ENCODE measurements at places on chromosomes 5 and 9.
A peak's percentile ranks its signal among the peaks of the same experiment; 100 is the strongest.

GRCh38 chr9:129140397-129141065 is 29.3 kb downstream of the PTPA start:
- peak; percentile 80 for DNase-seq

- peak; percentile 24 for DNase-seq
These were observed 1158.0 kb downstream of the MAT2B start for GRCh38 chr5:164663198-164663989.

- DNase-seq: no peak
These were observed 53.6 kb downstream of the RAB24 start for GRCh38 chr5:177249761-177250537.

- DNase-seq: no peak
These were observed 12.6 kb downstream of the UNC5A start for GRCh38 chr5:176822793-176823481.

DNA sequence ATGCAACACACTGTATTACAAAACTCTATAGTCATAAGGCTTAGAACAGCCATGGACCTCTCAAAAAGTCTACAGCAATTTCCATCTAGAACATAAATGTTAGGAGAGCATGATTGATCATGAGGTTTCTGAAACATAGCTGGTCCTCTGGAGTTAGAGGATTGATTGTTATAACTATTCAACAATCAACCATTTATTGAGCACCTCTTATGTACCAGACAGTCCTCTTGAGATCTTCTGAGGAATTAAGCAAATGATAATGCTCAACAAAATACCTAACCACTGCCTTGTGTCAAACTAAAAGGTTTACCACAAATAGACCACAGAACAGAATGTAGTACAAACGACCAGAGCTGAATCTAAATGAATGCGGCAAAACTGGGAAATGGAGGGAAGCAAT is 3.4 kb upstream of the AGTPBP1 start:
- DNase-seq: no peak

- no peak for DNase-seq
These were observed 899.9 kb downstream of the TAF11L14 start for GRCh38 chr5:18534119-18534518.

DNA sequence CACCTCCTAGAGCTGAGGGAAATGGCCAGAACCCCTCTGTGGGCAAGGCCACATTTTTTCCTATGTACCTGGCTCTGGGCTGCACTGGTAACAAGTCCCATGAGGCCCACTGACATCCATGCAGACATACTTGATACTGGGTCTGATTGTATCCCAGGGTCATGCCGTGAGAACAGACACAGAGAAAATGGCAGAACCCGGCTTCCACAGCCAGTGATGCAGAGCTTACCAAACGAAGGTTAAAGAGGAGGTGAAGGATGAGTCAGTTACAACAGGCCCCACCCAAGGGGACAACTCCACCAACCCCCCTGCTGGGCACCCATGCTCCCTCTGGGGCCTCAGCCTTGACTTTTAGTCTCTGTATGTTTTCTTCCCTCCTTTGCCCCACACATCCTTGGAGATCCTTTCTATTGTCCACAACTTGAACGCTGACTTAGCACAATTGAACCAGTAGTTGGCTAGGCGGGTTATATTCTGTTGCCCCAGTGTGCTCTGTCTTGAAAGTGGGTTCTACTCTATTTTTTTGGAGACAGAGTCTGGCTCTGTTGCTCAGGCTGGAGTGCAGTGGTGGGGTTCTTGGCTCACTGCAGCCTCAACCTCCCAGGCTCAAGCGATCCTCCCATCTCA is 93.5 kb downstream of the DAP start:
- DNase-seq: no peak

DNA sequence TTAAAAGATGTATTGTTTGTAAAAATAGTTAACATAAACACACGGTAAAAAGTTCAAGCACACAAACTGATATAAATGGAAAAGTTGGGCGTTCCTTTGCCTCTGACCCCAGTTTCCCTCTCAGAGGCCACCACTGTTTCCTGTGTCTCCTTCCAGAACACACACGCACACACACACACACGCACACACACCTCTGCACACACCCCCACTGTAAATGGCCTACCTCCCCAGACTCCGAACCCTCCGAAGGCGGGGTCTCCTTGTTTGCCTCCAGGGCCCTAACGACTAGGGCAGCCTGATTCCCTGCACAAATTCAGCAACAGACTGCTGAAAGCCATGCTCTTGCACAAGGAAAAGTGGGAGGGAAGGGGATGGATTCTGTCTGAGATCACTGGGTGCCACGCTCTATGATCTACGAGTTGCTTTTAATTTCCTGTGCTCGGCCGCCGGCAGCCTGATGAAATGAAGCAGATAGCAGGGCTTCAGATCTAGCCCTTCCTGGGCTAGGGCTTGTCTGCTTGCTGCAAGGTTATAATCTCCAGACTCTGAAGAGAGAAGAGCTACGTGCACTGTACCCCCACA is 184.0 kb upstream of the IL12B start:
- peak; percentile 40 for DNase-seq

DNA sequence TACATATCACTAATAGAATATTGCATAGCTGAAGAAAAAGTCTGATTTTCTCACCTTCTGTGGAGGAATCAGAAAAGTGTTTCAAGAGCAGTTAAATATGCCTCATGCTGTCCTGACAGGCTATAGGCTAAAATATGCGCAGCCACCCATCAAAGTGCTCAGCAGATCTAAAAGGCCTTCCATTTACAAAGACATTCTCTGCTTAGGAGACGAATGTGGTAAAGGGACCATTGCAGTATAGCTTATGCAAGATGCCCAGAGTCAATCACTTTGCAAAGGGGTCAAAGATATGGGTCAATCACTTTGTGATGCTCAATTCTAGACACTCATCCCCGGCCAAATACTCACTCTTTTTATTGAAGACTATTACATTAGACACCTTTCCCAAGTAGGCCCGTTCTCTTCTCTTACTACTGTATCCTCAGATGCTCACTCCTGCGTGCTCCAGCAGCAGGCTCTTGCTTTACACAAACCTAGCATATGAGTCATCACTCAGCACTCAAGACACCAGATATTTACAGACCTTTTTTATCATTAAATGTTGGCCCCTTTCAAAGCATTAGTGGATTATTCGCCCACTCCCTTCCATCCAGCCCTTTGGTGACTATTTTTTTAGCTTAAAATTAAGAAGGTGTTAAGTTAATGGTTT is 568.2 kb upstream of the CDH18 start:
- DNase-seq: peak; percentile 43

- DNase-seq: no peak
These were observed 137.0 kb downstream of the YIPF5 start for GRCh38 chr5:144033486-144033885.

DNA sequence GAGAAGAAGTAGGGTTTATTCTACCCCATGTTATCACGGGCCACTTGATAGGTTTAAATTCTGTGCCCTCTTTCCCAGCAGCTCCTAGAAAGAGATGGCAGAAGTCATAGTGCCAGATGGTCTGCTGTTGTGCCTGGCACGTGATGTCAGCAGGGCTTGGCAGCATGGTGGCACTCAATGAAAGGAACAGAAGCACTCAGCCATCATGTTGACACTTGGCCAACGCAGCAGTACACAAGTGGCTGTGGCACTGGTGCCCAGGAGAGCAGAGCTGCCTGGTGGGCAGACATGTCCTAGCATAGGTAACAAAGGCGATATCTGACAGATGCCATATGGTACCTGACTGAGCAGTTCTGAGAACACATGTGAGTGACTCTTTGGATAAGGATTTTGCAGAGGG is 796.4 kb upstream of the ACO1 start:
- DNase-seq: no peak

DNA sequence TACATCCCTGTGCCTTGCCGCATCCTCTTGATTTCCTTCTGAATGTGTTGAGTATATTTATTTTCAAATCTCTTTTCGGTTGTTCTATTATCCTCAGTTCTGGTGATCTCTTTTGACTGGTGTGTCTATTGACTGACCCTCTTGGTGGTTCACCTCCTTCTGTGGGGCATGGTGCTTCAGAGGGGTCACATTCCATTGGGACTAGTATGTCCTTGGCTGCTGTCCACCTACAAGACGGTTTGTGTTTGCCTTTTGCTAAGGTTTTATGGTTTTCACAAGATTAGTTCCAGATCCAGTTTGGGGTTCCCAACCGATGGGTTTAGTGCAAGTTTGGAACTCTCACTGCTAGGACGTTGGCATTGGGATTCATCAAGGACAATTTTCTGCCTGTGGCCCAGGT is 66.6 kb downstream of the PHF2 start:
- peak; percentile 65 for DNase-seq

- DNase-seq: no peak
These were observed 26.8 kb upstream of the SLC2A8 start for GRCh38 chr9:127370147-127370579.

GRCh38 chr5:42876375-42876844 is 64.7 kb upstream of the SELENOP start:
- DNase-seq: no peak

DNA sequence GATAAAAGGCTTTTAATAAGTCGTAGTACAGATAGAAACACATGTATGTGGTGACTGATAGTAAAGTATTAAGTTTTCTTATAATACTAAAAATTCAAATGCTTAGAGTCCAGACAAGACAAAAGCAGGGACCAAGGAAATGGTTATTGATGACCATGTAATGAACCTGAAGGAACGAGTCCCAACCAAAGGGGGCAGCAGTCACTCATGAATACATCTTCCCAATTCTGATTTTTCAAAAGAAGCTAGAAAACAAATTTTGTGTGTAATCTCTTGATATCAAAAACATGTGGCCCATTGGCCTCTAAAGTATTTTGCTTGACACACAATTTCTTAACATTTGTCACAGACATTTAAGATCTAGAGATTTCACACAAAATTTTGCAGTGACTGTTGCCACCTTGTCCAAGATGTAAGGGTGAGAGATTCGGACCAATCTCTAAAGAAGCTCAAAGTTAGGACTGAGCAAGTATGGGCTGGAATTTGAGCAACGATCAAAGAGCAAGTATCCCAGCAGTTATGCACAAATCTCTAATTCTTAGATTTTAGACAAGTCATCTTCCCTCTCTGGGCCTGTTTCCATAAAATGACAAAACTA is 66.8 kb downstream of the ARL15 start:
- peak; percentile 36 for DNase-seq

GRCh38 chr5:123753937-123754891 is 242.2 kb downstream of the CSNK1G3 start:
- DNase-seq: peak; percentile 68

GRCh38 chr5:118551031-118551430 is 437.3 kb downstream of the DTWD2 start:
- DNase-seq: peak; percentile 47

- no peak for DNase-seq
These were observed 404.8 kb downstream of the MAN2A1 start for GRCh38 chr5:110094548-110094947.

DNA sequence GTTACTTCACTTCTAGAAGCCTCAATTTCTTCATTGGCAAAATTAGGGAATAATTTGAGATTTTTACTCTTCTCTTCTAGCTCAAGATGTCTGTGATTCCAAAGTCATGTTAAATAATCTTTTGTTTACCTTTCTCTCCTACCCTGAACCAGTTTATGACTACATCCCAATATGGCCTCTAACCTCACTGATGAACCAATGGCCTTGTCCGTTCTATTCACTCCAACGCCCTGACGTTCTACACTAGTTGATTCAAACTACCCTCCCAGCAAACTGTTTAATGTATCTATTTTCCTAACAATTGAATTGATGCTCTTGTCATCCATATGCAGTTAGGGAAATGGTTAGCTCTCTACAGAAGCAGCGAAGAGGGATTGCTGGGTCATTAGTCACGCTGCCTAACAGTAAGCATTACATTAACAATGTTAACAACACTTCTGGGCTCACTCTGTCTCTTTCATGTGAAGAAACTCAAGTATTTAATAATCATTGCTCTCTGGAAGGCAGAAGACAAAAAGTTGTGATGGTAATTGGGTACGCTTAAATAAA is 38.0 kb downstream of the RAPGEF1 start:
- peak; percentile 80 for DNase-seq

GRCh38 chr5:92064993-92065392 is 681.9 kb upstream of the ARRDC3 start:
- no peak for DNase-seq

DNA sequence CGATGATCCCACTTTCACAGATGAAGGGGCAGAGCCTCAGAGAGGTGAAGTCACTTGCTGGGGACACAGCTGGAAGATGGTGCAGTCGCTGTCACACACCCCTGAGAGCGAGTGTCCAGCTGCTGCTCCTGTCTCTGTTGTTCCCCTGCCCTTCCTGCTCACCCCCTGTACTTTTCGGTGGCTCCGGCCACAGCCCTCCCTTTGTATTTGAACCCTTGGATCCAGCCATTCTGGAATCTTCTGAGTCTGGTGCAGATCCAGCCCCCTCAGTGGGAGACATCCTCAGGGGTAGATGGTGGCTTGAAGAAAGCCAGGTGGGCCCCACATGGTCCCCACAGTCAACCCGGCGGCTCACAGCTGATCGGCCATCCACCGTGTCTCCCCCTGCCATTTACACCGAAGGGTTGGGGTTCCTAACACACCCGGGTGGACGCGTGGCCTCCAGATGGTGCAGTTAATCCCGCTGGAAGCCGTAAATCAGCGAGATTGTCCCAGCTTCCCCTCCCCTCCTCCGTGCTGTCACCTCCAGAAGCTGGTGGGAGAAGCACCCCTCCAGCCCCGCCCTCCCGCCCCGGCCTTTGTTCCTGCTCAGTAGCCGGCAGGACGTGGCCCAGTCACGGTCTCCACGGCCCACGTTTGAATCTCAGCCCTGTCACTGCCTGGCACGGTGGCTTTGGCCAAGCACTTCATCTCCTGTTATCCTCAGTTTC is 204.8 kb downstream of the C9orf50 start:
- DNase-seq: peak; percentile 47

- no peak for DNase-seq
These were observed 48.8 kb downstream of the TARS1 start for GRCh38 chr5:33489481-33490067.

DNA sequence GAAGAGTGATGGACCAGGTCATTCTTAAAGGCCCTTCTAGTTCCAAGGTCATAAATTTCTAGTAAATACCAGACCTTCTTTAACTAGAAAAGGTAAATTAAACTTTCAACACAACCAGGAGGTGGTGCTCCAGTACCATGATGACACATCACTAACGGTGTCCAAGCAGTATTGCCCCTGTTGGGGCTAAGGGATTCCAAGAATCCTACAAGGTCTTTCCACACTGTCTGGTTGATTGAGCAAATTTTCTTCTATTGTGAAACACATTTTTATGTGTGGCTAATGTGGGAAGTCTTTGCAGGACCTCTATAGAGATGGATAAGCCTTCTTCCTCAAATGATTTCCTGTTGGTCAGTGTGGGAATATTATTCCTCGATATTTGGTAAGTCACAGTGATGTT is 459.6 kb upstream of the PAPPA start:
- peak; percentile 95 for DNase-seq
